Hepatic stellate cell (primary cell): ENCODE measurements at places on chromosomes 16 and 17.

- DNase-seq: peak; percentile 34
Observed at GRCh38 chr16:21083729-21084268, 66.8 kb downstream of the DNAH3 start.

DNA sequence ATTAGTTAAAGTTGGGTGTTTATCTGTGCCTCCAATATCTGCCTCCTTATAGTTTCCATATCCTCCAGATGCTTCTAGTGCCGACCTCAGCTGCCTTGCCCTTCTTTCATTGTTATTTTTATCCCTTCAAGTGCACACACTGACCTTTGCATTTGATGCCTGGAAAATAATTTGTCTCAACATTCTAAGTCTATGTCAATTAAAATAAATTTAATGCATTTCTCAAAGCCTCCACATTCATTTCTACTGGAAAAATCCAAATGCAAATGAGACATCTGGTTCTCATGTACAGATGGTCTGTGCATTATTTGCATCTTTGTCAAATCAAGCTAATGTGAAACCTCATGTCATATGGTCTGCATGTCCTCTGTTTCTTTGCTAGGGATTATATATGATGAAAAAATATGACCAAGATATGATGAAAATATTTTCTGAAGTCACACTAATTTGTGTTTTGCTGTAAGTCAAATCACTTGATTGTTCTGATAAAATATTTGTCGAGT, 61.4 kb downstream of the TMEM100 start:
- no peak for DNase-seq

DNA sequence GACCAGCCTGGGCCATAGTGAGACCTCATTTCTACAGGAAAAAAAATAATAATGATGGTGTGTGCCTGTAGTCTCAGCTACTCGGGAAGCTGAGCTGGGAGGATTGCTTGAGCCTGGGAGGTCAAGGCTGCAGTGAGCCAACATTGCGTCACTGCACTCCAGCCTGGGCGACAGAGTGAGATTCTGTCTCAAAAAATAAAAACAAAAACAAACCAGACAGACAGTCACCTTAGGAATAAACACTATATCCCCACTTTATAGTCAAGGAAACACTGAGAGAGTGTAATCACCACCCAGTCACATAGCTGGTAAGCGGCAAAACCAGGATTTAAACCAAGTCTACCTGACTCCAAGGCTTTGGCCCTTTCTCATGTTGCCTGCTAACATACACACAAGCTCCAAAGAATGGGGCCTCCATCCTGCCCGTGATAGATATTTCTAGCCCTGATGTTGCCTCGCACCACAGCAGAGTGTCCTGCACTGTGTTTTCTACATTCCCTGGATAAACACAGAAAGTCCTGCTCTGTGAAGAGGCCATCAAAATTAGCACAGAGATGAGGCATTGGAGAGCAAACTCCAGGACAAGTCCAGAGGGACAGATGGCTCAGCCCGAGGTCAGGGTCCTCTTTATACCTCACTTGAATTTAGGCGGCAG, 66.1 kb upstream of the SMURF2 start:
- no peak for DNase-seq

DNA sequence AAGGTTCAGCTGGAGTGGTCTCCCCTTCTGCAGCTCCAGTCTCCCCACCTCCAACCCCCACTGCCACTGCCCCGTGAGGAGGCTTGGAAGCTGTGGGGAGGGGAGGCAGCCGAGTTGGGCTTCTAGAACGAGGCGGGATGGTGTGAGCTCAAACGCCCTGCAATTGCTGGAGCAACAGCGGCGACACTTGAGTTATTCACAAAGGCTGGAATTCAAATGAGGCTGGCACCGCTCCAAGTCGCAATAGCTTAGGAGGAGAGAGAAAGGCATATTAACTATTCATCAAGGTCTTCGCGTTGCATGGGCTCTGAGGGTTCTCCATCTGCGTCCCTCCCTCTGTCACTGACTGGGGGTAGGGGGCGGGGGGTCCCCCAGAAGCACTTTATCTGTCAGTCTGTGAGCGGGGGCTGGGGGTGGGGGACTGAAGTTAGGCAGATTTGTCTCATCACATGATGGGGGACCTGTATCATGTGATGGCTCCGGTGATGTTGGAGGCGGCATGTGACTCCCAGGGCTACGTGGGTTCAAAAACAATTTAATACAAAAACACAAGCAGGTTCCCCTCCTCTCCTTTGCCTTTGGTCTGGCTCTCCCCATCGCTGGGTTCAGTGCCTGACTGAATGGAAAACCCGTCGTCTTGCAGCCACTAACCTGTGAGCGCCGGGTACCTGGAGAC, 70.5 kb downstream of the RBBP6 start:
- peak; percentile 14 for DNase-seq

DNA sequence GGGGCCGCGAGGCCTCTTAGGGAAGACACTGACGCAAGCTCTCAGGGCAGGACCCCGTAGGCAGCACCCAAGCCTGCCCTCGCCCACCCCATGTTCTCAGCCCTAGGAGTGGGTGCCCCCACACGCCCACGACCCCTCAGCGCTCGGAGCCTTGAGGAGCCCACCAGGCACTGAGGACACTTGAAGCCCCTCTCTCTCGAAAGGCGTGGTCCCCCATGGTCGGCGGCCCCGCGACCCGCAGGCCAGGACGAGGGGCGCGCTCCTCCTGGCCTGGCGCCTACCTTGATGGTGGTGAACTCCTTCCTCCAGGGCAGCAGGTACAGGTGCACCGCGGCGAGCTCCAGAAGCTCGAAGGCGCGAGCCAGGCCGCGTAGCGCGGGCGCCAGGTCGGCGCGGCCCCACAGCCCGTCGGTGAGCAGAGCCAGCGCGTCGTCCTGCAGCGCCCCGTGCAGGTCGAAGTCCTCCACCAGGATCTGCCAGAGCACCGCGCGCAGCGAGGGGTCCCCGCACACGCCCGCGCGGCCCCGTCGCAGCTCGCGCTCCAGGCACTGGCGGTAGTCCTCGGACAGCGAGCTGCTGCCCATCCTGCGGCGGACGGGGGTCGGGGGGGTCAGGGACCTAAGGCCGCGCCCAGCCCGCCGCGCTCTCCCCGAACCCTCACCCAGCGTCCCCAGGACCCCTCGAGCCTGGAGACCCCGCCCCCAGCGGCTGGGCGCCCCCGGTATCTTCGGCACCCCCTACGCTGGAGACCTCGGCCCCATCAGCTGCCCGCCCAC, 668 bp downstream of the SPATA2L start:
- DNase-seq: peak; percentile 63

DNA sequence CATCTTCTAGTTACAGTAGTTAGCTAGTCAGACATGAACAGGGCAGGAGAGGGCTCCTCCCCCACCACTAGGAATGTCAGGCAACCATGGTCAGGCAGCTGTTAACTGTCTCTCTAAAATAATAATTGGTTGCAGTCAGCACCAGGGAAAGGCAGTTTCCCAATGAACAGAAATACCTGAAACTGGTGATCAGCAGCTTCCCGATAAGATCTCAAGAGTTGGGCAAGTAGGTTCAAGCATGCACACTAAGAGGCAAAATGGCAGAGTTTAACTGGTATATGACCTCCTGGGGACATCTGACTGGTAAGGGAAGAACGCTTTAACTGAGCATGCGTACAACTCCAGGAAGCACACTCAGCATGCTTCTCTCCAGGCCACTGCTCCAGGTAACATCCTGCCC, 12.6 kb upstream of the XYLT1 start:
- no peak for DNase-seq

DNA sequence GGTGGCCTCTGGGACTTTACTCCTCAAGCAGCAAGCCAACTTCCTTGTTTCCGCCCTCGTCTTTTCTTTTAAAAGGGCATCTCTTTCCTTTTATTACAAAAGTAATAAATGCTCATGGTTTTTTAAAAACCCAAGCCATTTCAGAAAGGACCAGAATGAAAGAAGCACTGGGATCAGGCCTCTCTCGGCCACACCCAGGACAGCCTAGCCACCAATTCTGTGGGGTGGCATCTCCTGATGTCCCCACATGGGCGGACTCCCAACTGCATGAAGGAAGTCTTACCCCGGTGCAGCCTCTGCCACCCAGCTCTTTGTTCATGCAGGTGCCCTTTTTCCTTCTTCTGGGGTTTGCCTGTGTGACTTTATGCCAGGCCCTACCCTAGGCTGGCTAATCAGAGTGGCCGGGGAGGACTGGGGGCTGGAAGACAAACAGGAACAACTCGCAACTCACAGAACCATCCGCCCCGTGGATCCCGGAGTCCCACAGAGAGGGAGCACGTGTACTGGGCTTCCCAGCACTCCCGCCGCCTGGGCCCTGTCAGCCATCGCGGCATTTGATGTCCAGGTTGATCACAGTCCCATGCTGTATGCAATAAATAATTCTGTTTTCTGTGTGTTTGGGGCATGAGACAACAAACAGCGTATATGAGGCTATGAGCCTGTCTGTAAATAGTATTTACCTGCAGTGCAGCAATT, 2.6 kb upstream of the RASD1 start:
- DNase-seq: no peak

GRCh38 chr17:59425085-59425931, 93.9 kb downstream of the YPEL2 start:
- peak; percentile 72 for DNase-seq

GRCh38 chr16:88769617-88770460, 15.2 kb downstream of the PIEZO1 start:
- DNase-seq: no peak

DNA sequence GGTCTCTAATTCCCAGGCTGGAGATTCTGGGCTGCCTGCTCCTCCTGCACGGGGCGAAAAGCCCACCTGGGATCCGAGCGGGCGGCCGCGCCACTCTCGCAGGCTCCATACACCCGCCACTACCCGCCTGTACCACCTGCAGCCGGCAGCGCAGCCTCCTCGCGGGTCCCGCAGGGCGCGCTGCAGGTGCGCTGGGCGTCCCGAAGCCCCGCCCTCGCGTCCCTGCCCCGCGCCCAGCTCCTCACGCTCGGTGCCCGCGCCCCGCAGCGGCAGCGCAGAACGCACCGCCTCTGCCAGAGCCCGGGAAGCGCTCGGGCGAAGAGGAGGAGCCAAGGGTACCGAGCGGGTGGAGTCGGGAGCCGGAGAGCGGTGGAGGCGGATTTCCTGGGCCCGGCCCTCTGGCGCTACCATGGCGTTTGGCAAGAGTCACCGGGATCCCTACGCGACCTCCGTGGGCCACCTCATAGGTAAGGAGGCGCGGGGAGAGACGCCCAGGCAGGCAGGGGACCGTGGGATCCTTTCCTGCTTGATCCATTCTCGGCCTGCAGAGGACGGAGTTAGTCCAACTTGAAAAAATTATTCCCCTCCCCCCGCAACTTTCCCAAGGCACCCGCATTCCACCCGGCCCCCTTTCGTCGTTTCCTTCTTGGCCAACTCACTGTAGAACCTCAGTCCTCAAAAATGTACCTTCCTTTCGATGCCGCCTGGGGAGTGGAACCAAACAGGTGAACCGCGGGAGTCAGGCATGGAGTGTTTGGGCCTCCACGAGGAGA, at the start of gene TOM1L1:
TOM1L1 (plus strand) TSS at position 396 of the 773 bp plus-strand sequence; CDS start at position 410, 14 bp downstream.
- peak; percentile 72 for DNase-seq

- no peak for DNase-seq
Observed at GRCh38 chr17:79338152-79338551, 263.5 kb downstream of the ENGASE start.
